ENCODE measurements at places on chromosomes 1 and 21.
A peak's percentile ranks its signal among the peaks of the same experiment; 100 is the strongest.

GRCh38 chr1:226611301-226611700 lies 62.7 kb downstream of the STUM start:
- no peak for DNase-seq

- DNase-seq = no peak
These were observed 144.6 kb downstream of the CLIC6 start for GRCh38 chr21:34813266-34813894.

DNA sequence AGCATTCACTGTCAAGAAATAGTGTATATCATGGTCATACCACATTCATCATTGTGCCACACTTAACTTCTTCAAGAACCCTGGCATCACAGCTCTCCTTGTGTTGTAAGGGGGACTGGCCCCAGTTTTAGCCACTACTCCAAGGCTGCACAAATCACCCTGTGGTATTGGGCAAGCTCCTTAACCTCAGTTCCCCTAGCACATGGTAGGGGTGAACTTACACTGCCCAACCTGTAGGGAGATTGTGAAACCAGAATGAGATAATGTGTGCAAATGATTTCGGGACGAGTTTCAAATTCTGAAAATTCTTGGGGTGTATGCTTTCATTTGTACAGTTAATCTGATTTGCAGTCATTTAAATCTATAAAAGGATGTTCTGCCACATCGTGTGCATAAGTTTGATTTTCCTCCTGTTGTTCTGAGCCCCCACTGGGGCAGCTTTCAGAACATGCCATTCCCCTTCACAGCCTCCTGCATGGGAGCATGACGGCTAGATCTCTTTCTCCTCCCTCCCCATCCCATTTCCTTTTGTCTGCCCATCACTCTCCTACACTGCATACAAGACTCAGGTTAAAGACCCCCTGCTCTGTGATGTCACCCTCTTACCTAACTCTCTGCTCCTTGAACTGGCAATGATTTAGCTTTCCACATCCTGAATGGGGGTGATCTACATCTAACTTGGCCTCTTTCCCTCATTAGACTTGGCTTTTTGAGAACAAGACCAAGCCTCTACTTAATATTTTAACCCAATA lies 290.3 kb downstream of the CHRM3 start:
- no peak for DNase-seq

DNA sequence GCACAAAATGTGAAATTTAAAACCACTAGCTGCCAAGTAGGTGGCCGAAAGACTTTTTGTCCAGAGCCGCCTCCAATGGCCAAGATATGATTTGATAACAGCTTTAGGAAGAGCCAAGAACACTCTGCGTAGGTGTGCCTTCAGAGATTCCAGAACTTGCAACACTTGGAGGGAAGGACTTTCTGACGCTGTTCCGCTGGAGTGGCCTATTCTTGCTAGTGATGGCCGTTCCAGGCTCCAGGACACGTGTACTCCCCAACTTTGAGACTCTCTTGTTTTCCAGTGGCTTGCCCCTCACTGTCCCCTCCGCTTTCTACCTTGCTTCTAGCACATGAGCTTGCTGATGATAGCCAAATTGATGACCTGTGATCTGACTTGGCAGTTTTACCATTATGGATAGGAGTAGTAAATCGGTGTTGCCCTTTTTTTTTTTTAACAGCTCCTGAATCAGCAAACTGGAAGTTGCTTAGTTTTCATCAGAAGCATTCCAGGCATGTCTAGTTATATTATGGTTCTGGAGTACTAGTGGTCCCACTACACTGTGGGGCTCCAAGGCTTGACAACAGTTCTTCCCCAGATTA lies 1.0 kb downstream of the PRDX6 start:
- peak; percentile 31 for DNase-seq

DNA sequence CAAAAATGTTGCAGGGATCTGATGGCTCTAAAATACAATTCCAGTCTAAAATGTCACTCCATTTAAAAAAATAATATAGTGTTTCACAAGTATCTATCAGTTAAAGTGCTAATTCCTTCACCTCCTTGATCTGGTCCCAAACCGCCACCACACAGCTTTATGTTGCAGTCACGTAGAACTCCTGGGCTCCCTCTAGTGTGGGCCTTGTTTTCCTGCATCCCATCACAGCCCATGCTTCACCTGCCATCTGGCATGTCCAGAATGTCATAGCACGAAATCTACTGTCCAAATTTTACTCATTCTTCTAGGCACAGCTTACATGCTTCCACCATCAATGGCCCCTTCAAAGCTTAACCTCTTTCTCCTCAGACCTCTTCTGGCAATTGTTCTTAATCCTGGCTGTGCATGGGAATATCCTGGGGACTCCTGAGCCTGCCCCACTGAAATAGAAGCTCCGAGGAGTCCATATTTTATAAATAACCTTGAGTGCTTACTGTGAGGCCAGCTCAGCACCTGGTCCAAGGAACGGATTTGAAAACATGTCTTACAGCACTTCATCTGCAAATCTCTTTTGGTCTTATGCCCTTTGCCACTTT lies 15.5 kb downstream of the FYB2 start:
- no peak for DNase-seq

DNA sequence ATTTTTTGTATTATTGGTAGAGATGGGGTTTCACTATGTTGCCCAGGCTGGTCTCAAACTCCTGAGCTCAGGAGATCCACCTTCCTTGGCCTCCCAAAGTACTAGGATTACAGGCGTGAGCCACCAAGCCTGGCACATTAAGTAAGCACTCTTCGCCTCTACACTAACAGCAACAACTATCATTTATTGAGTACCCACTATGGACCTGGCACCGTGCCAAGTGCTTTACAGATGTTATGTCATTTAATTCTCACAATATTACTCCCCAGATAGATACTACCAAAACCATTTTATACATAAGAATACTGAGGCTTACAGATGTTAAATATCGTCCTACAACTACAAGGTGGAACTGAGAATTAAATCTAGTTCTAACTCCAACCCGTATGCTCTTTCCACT lies 50.1 kb downstream of the TUT4 start:
- no peak for DNase-seq

DNA sequence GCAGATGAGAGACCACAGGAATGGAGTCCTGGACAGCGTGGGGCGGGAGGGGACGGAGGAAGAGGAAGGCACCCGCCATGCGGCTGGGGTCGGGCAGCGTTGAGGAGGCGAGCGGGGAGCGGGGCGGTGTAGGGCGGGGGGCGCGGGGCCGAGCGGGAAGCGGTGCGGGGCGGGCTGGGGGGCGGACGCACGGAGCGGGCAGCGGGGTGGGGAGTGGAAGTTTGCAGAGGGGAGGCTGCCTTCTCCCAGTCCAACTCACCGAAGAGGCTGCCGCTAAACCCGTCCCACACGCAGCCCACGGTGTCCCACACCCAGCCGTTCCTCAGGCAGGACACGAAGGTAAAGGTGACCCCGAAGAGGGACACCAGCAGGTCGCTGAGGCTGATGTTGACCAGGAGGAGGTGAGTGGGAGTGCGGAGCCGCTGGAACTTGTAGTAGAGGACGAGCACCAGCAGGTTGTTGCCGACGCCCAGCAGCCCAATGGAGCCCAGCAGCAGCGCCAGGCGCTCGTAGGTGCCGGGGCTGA lies 483 bp downstream of the CHML start:
- no peak for DNase-seq

GRCh38 chr1:112638110-112638428 lies 18.4 kb downstream of the CAPZA1 start:
- DNase-seq = no peak

GRCh38 chr1:11337580-11338073 lies 64.6 kb downstream of the UBIAD1 start:
- DNase-seq = peak; percentile 62

DNA sequence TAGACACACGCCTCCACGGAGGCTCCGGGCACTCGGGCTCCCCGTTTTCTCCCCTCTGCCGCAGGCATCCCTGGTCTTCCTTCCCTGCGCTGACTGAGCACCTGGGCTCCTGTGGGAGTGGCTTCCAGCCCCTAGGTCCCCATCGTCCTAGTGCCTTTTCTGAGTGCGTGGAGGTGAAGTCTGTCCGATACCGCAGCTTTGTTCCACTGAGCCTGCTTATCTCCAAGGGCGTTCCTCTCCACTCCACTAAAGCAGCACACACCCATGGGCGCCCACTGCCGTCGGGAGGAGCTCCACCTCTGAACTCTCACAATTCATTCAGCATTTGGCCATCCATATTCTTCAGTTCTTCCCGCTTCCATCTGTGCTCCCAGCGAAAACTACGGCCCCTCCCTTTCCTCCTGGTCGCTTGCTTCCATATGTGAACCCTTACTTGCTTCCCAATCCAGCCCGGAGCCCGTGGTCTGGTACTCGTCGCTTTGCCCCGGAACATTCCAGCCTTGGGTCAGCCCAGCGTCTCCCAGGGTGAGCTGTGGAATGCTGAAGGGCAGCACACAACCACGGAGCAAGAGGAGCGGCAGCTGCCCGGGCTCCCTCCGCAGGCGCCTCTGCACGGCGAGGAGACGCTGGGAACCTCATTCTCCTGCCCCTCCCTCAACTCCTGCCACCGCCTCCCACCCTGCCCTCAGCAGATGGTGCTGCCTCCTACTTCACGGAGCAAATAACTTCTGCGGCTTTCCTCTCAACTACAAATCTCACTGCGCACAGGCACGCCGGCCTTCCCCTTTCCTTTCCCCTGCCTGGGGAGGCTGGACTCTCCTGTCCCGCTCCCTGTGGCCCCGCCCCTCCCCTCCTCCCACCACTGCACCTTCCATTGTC lies 27.5 kb downstream of the ATP8B2 start:
- DNase-seq = no peak

Data from renal cortex interstitium (tissue), 15 donors.